ENCODE measurements at places on chromosomes 2 and 18. TPM values are rescaled to one million over a fixed set of nuclear protein-coding genes. Genes with fewer than 3 reads are reported as not detected.

DNA sequence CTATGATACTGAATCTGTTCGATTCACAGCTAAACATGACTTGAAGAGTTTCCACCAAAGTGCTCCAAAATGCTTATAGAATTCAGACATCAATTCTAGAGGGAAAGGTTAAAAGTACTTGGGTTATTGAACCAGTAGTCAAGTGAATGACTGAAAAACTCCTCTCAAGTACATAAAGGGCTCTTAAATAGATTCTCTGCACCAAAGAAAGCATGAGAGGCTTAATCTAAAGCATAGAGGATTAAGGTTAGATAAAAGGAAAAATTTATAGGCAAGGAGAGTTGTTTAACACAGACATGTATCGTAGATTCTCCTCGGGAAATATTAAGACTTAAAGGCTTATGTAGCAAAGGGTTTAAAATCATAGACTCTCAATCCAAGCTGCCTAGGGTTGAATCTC is 701.4 kb downstream of the ERBB4 start:
- DNase-seq = no peak

Gene MC2R
- not detected for total RNA-seq

Gene SPHKAP
- 0.32 TPM for total RNA-seq

DNA sequence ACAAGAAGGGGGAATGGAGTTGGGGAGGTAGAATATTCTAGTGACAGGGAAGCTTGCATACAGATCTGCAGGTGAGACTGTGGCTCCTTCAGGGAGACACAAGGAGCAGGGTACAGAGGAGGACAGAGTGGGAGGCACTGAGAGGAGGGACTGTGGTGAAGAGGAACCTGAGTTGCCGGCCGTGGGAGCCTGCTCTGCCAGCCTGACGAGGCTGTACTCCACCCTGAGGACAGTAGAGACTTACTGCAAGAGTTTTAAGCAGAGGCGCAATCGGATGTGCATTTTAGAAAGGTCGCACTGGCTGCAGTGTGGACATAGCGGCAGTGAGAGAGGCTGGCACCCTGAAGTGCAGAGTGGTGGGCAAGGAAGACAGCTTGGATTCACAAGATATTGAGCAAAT is 185.8 kb downstream of the GFPT1 start:
- no peak for DNase-seq

DNA sequence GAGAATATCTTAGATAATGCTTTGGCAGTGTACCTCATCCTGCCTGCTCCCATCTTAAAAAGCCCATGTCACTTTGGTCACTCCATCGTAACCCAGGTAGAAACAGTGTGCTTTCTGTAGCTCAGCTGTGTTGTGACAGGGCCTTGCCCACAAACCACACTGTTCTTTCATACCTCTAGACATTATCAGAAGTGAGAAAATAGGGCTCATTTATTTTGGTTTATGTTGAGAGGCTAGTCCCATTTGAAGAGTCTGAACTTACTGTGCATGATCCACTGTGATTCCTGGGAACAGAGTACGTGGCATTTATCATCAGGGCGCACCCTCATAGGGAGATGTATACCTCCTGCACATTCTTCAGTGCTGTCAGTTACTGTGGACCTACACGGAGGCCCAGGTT is 69.7 kb downstream of the FEZ2 start:
- DNase-seq = no peak

Gene SP3
- 78.8 TPM for total RNA-seq

Gene CTAGE1
- 0.11 TPM for total RNA-seq

DNA sequence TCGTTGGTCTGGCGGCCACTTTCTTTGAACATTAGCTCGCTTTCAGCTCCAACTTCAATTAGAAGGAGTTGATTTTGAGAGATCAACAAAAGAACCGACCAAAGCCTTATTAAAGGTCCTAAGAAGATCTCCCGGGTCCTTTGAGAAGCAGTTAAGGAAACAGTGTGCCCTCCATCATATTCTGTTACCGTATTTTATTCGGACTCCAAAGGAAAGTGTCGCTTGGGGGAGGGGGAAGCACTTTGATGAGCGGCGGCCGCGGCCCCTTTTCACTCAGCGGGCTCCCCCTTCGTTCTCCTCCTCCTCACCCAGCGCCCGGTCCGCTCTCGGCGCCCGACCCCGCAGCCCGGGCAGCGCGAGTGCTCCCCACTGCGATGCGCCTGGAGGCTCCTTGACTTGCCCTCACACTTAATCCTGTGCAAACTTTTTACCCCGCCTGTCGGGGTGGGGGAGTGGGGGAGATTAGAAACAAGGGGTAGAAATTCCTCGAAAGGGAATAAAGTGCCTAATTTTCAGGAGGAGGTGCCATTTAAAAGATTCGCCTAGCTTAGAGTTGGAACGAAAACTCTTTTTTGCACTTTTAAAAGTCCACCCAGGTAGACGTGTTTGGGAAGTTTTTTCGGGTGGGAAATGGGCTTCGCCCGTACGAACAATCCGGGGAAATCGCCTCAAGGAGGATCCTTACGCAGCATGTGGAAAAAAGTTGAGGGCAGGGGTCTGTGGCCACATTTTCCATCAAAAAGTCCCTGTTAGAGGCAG is 1.2 kb upstream of the OTX1 start:
- DNase-seq = peak; percentile 32

DNA sequence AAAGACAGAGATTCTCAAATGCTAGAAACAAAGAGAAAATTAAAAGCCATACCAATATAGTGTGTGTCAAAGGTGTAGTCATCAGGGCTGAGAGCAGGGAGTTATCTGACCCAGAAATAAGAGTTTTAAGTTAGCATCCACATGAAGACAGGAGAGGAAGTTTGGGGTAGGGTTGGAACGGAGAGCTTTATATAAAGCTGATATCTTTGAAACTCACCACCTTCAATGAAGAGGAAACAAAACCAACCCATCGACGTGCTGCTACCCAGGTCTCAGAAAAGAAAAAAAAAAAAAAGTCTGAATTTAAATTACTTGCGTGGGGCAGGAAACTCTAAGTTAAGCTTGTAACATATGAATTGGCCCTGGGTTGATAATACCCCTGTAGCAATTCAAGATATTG is 42.4 kb downstream of the ARL4C start:
- no peak for DNase-seq

DNA sequence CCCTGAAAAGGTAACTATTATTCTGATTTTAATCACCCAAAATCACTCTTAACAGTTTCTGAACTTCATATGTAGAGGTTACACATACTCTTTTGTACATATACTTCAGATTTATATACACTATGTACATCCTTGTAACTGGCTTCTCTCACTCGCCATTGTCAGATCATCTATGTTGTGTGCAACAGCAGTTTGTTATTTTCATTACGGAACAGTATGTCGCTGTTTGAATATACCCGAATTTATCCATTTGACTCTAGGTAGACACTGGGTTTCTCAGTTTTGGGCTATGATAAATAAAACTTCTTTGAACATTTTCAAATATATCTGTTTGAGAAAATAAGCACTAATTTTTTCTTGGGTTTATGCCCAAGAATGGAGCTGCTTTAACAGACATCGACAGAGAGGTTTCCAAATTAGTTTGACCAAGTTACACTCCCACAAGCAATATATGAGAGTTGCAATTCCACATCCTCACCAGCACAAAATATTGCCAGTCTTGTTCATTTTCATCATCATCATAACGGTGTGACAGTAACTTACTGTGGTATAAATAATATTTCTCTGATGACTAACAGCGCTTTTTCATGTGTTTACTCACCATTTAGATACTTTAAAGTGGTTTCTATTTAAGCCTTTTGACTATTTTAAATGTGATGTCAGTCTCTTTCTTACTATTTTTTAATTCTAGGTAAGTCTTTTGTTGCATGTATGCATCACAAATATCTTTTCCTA is 80.9 kb downstream of the SMC6 start:
- peak; percentile 83 for DNase-seq

- no peak for DNase-seq
Observed at GRCh38 chr2:181348107-181348837, 108.9 kb upstream of the ITGA4 start.

Gene CHPF
- 533 TPM for total RNA-seq

Gene ANKRD30B
- total RNA-seq = not detected

Gene SLC14A1
- total RNA-seq = 2.0 TPM

DNA sequence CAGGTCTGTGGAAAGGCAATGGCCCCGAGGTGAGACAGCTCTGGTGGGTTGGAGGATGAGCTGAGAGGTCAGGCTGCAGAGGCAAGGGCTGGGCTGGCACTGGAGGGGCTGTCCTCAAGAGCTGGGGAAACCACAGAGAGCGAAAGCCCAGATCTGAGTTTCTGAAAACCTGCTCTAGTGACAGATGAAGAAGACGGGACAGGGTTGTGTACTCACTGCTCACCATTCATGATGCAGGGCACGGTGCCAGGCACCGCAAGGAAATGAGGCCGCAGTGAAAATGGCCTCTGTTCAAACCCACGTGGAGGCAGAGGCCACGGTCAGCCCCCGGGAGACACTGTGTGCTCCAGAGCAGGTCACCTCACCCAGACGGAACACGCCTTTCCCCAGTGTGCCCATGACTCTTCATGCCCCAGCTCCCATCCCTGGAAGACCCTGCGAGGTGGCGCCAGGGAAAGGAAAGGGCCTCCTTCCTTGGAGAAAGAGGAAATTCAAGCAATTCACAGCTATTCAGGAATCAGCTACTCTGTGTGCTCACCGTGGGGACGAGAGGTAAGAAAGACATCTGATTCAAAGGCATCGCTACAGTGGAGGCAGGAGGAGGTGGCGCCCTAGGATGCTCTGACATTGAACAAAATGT is 24.3 kb upstream of the ID2 start:
- no peak for DNase-seq

GRCh38 chr2:236712961-236713673 is 143.5 kb downstream of the ACKR3 start:
- no peak for DNase-seq

Gene GREB1L
- 3.0 TPM for total RNA-seq

Gene GNLY
- not detected for total RNA-seq

Gene LOXHD1
- total RNA-seq = not detected
